ENCODE measurements at places on chromosomes 1 and 21. TPM values are rescaled to one million over a fixed set of nuclear protein-coding genes. Genes with fewer than 3 reads are reported as not detected.

The SLC9C2 gene
- 0.31 TPM for polyA plus RNA-seq

The KRTAP20-1 gene
- polyA plus RNA-seq = not detected

The IL20 gene
- polyA plus RNA-seq = not detected

The SPRR2F gene
- polyA plus RNA-seq = not detected

The STIL gene
- polyA plus RNA-seq = 1.5 TPM

The CRNN gene
- polyA plus RNA-seq = not detected

The ANGPTL1 gene
- not detected for polyA plus RNA-seq

The FCAMR gene
- polyA plus RNA-seq = not detected

The TRIM67 gene
- polyA plus RNA-seq = 8.0 TPM

The SPRTN gene
- 11.8 TPM for polyA plus RNA-seq

The KIF17 gene
- 8.7 TPM for polyA plus RNA-seq

The TNFRSF14 gene
- 1.1 TPM for polyA plus RNA-seq

The SNX27 gene
- 30.2 TPM for polyA plus RNA-seq

The C1orf167 gene
- not detected for polyA plus RNA-seq

The SAMSN1 gene
- 20.7 TPM for polyA plus RNA-seq

The C1QTNF12 gene
- polyA plus RNA-seq = not detected

The PCAT6 gene
- polyA plus RNA-seq = 1.5 TPM

The SLX9 gene
- polyA plus RNA-seq = 15.4 TPM

The FALEC gene
- not detected for polyA plus RNA-seq

The FOXE3 gene
- polyA plus RNA-seq = 0.18 TPM

The LY9 gene
- polyA plus RNA-seq = not detected

The ABCB10 gene
- 31.4 TPM for polyA plus RNA-seq

The CD1E gene
- polyA plus RNA-seq = not detected

The TESK2 gene
- 0.50 TPM for polyA plus RNA-seq

The HRNR gene
- not detected for polyA plus RNA-seq

The OR2L13 gene
- polyA plus RNA-seq = not detected

The LEFTY2 gene
- not detected for polyA plus RNA-seq

The THEM4 gene
- polyA plus RNA-seq = 13.3 TPM

The PLD5 gene
- polyA plus RNA-seq = 0.92 TPM

The SLC5A9 gene
- polyA plus RNA-seq = not detected

The FNDC10 gene
- 4.5 TPM for polyA plus RNA-seq

The EMC1 gene
- polyA plus RNA-seq = 75.3 TPM

The CYB561D1 gene
- 9.2 TPM for polyA plus RNA-seq

The KLHDC7A gene
- polyA plus RNA-seq = 0.04 TPM

The NUF2 gene
- polyA plus RNA-seq = 2.8 TPM
